ENCODE measurements at places on chromosomes 1 and 21. TPM values are rescaled to one million over a fixed set of nuclear protein-coding genes. Genes with fewer than 3 reads are reported as not detected.

Gene MAN1C1
- total RNA-seq: 2.4 TPM

Gene C1orf115
- 4.2 TPM for total RNA-seq

Gene CHI3L2
- total RNA-seq: 0.22 TPM

Gene CD101
- under 0.01 TPM for total RNA-seq

Gene CD247
- total RNA-seq: not detected

Gene ATF3
- total RNA-seq: 4.6 TPM

Gene CD5L
- not detected for total RNA-seq

Gene AUNIP
- total RNA-seq: 5.6 TPM

Gene NTRK1
- not detected for total RNA-seq

Gene CLCA4
- not detected for total RNA-seq

Gene CD244
- not detected for total RNA-seq

Gene ILDR2
- total RNA-seq: not detected

Gene KCNJ15
- total RNA-seq: 0.75 TPM

Gene KCNE2
- total RNA-seq: not detected

Gene CD84
- total RNA-seq: not detected

Gene GBP4
- total RNA-seq: 0.77 TPM

Gene ADAM30
- total RNA-seq: not detected

Gene BTBD19
- 12.0 TPM for total RNA-seq

Gene SPRR4
- not detected for total RNA-seq

Gene WDTC1
- 29.0 TPM for total RNA-seq

Gene CROCC
- 25.0 TPM for total RNA-seq

Gene TSPAN2
- 1.7 TPM for total RNA-seq

Gene ELAPOR1
- 0.50 TPM for total RNA-seq

Gene SGIP1
- total RNA-seq: 48.0 TPM

Gene CCDC185
- total RNA-seq: not detected

Gene PRKAA2
- 5.1 TPM for total RNA-seq

Gene LAMTOR2
- total RNA-seq: 35.0 TPM

Data from uterine smooth muscle cell (primary cell).